ENCODE measurements at places on chromosomes 2 and 18. TPM values are rescaled to one million over a fixed set of nuclear protein-coding genes. Genes with fewer than 3 reads are reported as not detected.

GCG gene
- total RNA-seq, result not detected

SERPINB13 gene
- not detected for total RNA-seq

CFAP210 gene
- total RNA-seq, result not detected

RFX8 gene
- total RNA-seq, result not detected

DNA sequence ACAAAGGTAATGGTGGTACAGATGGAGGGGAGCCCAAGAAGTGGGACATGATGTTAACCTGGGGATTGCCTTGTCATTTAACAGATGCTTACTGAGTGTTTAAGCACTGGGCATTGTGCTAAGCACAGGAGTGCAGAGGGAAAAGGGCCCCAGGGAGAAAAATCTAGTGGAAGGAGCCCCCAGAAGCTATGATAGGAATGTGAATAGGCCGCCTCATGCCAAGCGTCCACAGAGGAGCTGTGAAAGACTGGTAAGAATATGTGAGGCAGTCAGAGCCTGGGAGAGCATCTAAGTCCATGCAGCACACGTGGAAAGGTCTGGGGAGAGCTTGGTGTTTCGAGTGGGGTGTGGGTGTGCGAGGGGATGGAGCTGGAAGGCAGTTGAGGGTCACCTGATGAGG lies 5.5 kb downstream of the ZNF532 start:
- H3K36me3 ChIP-seq, result peaks cover 40% of the 10 kb centered on the region
- H3K4me3 ChIP-seq, result no peak overlapping the region
- peak overlapping the region; percentile 50 for H3K27ac ChIP-seq
- H3K4me1 ChIP-seq, result peaks cover 60% of the 10 kb centered on the region

DNA sequence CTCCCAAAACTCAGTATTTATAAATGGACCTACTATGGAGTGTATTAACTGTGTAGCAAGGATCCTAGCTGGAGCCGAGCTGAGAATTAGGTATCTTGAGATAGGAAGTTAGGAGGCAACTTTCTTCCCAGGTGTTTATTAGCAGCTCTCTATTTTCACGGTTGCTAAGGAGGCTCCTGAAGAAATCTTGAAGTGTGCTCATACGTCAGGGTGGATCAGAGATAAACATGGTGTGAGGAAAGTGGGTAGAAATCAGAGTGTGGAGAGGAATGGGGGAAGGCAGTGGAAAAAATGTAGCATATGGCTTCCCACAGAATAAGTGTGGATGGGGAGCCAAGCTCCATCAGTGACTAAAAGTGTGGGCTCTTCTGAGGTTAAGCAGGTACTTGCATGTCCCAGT lies 104.3 kb downstream of the ABCA12 start:
- no peak overlapping the region for H3K4me3 ChIP-seq
- H3K27me3 ChIP-seq, result no peaks in the 10 kb centered on the region
- H3K4me1 ChIP-seq, result no peaks in the 10 kb centered on the region
